NCI-H446 treated with DMSO at 0.1 percent for 48 hours (cell line): ENCODE measurements at places on chromosomes 2 and 18.

DNA sequence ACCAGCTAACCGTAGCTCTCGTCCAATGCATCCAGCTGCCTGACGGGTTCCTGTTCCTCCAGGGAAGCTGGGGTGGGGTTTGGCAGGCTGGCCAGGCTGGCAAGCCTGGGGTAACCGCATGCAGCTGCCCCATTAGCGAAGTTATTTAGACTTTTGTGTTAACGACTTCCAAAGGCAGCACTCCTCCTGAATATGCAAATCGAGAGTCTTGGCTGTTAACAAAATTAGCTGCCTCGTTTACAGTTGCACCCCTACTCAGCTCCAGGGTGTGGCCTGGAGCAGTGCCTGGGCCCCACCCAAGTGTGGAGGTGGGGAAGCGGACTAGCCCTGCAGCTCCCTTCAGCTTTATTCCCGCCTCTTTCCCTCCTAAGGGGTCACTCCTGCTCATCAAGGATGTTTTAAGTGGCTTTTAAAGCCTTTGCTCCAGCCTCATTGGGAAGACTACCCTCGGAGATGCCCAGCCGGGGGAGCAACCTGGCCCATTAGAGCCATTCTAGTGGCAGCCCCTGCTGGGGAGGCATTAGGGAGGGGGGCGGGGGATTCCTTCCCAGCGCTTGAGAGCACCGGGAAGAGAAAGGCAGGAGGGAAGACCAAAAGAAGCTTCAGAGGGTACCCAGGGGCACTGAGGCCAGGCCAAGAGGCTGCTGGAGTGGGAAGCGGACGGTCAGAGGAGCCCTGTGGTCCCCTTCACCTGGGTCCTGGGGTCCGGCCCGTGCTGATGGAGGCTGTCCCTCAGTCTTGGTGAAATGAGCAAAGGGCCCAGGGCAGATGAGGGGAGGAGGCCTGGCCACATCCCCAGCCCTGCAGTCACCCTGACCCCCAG lies 204.1 kb downstream of the CELF4 start:
- DNase-seq = no peak

DNA sequence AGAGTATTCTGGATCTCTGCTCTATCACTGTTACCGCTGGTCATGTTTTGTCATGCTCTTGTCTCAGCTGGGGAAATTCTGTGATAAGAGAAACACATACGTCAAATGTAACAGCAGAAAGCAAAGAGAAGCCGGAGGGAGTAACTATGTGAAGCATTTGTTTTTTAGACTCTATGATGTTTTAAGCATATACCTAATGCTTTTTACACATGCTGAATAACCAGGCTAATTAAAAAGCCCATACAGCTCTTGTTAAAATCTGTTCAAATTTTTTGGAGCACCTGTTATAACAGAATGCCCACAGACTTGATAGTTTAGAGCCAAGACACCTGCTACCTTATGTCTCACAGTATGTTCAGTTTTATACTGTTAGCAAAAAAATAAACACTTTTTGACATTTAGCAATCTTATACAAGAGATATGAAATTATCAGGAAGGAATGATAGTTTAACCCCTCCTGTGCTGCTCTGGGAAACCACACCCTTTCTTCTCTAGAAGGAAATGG lies 92.3 kb upstream of the TANK start:
- no peak for DNase-seq

GRCh38 chr2:176463546-176463945 lies 194.3 kb downstream of the MTX2 start:
- DNase-seq = no peak

- no peak for DNase-seq
Observed at GRCh38 chr2:182952741-182953450, 85.4 kb downstream of the NCKAP1 start.
